Hematopoietic multipotent progenitor cell treated with erythropoietin and hydrocortisone succinate and interleukin-3 and kit ligand, for 17 days (in vitro differentiated cells): ENCODE measurements at places on chromosomes 6 and 20.
A peak's percentile ranks its signal among the peaks of the same experiment; 100 is the strongest.

DNA sequence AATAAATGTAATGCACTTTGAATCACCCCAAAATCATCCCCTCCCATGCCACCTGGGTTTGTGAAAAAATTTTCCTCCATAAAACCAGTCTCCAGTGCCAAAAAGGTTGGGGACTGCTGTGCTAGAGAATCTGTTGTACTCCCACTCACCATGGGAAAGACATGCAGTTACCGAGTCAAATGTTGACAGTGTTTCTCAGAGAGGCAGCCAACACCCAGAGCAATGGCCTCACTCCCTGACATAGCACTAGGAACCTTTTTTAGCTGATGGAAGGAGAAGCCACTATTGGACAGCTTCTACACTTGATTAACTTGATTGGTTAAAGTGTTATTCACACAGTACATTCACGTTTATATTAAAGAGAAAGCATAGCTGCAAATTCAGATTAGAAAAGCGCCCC is 59.8 kb upstream of the MANEA start:
- DNase-seq = no peak

DNA sequence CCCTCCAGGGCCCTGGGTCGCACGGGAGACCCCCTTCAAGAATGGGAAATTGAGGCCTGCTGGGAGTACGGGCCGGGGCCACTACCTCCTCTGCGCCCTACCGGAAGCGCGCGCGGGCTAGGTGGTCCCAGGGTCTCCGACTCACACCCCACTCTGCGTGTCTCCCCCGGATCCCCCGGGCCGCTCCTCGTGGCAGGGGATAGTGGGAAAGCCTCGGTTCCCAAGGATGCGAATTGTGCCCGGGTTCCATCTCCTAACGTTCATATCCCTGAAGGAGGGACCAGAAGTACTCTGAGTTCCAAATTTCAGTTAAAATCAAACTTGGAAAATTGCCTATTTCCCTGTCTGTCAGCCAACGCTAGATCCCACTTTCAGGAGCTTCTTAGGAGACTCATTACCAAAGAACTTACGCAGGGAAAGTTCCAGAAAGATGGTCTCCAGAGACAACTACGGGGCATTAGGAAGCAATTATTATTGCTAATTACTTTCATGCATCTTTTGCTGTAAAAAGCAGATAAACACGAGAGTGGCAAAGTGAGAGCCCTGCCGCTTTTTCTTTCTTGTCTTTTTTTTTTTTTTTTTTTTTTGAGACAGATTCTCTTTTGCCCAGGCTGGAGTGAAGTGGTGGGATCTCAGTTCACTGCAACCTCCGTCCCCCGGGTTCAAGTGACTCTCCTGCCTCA is 858 bp downstream of the FAM83D start:
- DNase-seq = peak; percentile 50

DNA sequence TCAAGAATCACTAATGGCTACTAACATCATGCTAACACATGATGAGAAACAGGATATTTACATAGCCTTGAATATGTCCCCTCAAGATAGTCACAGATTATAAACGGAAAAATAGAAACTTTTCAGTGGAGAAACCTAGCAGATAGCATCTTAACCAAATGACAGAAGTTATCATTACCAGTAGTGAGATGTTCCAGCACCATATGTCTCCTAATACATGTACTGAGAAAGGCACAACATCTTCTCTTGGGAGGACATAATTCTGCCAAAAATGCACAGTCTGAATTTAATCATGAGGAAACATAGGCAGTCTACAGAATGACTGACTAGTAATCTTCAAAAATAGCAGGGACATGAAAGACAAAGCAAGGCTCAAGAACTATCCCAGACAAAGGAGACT is 19.9 kb upstream of the PRIM2 start:
- DNase-seq = no peak

GRCh38 chr20:41055679-41056078 is 27.1 kb downstream of the TOP1 start:
- peak; percentile 83 for DNase-seq

DNA sequence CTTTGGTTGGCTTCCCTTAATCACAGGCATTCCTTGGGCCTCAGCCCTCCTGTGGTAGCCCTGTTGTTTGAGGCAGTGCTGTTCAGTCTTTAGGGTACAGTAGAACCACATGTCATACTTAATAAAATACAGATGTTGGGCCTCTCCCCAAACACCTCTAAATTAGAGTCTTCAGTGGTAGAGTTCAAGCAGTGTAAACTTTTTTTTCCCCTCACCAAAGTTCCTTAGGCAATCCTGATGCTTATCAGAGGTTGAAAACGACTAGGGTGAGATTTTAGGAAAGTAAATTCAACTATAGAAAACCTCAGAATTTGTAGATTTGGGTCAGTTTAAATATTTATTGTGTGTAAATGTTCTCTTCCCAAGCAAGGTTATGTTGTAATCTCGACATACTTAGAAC is 44.6 kb downstream of the BLTP3A start:
- no peak for DNase-seq

GRCh38 chr6:81054036-81054435 is 698.4 kb downstream of the TENT5A start:
- DNase-seq = no peak

GRCh38 chr20:49578436-49578835 is 10.5 kb upstream of the PTGIS start:
- DNase-seq = no peak

DNA sequence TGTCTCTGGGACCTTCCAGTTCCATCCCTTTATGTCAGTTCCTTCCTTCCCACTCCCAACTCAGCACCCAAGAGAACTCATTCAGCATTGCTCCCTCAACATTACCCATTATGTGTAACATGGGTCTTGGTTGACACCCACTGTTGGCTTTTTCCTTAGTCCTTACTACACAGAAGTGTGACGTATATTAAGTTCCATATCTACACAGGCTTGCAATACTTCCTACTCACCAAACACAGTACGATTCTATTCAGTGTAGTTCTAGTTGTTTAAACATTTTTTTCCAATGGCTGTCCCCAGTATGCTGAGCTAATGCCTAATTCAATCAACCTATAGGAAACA is 37.7 kb downstream of the ARHGAP18 start:
- no peak for DNase-seq

- DNase-seq = no peak
Observed at GRCh38 chr6:79231666-79232065, 2.8 kb downstream of the HMGN3 start.

DNA sequence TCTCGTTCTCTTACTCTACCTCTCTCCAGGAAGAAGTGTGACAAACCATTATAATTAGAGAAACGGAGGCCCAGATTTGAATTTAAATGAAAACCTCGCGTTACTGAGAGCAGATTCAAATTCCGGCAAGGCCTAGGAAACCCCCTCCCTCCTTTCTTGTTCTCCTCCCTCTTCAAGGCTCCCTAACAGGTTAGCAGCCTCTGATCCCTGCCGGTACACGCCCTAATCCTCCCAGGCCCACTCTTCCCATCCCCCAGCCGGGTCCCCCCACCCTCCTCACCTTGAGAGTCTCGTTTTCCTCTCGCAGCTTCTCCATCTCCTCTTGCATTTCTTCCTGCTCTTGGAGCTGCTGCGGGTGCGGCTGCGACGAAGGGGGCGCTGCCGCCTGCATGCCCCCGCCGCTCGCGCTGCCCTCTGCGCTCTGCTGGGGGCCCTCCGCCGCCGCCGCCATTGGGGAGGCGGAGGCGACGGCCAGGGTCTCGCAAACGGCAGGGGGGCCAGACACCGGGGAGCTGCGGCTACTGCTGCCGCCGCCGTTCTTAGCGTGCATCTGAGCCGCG is 3.8 kb downstream of the MTCL3 start:
- DNase-seq = no peak

DNA sequence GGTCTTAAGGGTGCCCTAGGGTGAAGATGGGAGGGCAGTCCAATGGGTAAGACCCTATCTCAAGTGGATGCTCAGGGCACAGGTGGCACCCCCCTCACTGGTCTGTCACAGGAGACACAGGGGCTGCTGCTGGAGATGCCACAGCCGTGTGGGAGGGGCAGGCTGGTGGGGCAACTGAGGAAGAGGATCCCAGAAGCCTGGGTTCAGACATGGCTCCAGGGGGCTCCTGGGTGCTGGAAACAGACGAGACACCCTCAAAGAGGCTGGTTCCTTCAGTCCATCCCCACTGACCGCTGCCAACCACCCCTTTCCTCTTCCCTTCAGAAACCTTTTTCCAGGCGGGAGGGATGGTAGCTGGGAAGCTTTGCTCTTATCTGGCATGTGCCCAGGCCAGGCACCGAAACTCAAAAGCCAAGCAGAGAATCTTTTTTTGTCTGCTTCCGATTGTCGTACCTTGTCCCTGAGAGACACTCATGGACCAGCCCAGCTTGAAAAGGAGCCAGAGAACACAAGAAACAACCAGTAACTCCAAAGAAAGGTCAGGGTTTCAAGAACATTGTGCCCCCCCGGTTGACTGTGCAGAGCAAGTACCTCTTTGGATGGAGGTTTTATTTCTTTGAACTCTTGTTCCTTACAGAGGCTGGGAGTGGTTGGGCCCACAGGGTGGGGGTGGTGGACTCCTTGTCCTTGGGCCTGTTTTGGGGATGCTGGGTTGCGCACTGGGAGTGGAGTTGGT is 28.5 kb upstream of the EMILIN3 start:
- DNase-seq = no peak

DNA sequence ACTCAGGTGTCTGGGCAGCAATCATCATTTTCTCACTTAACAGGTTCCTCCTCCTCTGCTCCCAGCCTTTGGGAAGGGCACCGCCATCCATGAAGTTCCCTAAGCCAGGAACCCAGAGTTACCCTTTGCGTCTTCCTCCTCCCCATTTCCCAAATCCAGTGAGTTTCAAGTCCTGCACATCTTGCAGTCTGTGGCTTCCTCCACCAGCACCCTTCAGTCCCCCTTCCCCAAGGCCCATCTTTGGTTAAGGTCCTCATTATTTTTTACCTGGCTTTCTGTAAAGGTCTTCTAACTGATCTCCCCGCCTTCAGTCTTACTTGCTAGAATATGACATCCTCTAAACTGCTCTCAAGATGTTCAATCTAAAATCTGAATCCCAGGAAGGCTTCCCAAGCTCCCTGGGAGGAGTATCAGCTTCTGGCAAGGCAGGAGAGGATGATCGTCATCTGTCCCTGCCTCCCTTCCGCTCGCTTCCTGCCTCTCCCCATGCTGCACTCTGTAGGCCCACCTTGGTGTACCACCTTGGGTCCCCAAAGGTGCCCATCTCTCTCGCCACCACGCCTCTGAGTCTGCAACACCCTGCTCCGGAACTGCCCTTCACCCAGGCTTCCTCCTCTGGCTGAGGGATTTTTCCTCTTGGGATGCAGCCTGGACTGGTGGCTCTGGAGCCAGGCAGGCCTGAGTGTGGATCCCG is 11.4 kb upstream of the DUSP22 start:
- no peak for DNase-seq

DNA sequence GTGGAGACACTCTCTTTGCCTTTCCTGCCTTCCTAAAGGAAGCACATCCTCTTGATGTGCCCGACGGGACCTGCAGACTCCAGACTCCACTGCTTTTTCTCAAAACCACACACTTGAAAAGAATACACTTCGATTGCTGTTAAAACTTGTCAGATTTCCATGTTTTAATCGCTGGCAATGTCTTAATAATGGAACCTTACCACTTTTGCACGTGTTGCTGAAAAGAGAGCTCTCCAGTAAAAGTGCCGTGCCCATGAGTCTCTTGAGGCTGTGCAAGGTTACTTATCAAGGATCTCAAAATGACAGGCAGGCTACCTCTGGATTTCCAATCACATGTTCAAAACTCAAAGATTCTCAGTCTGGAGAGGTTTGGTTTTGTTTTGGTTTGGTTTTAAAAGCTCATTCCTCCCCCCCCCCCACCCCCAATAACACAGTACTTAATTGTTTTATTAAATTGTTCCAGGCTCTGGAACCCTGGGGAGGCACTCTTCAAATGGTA is 12.0 kb upstream of the TFAP2A start:
- no peak for DNase-seq

DNA sequence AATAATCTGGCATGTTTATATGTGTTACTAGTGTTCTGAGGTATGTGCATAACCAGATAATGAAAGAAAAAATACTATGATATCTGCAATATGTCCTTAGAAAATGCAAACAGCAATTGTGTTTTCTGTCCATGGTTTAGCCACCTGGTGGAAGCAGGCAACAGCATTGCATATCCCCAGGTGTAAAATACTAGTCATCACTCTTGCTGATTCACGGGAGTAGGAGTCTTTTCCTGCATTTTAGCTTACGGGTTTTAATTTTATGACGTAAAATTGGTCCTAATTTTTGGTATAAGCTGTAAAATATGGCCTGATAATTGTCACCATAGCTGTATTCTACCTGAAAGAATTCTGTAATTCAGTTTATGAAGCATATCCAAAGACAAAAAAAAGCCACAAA is 2.5 kb downstream of the RNF182 start:
- no peak for DNase-seq
